H1 (cell line): ENCODE measurements at places on chromosomes 4 and X. TPM values are rescaled to one million over a fixed set of nuclear protein-coding genes. Genes with fewer than 3 reads are reported as not detected.

GRCh38 chr4:113003841-113004240 lies 45.6 kb upstream of the ANK2 start:
- no peak for DNase-seq

GRCh38 chr4:86089781-86090323 lies 270.0 kb downstream of the MAPK10 start:
- DNase-seq = no peak

GRCh38 chr4:152937336-152938236 lies 1.5 kb downstream of the FHDC1 start:
- no peak for DNase-seq

DNA sequence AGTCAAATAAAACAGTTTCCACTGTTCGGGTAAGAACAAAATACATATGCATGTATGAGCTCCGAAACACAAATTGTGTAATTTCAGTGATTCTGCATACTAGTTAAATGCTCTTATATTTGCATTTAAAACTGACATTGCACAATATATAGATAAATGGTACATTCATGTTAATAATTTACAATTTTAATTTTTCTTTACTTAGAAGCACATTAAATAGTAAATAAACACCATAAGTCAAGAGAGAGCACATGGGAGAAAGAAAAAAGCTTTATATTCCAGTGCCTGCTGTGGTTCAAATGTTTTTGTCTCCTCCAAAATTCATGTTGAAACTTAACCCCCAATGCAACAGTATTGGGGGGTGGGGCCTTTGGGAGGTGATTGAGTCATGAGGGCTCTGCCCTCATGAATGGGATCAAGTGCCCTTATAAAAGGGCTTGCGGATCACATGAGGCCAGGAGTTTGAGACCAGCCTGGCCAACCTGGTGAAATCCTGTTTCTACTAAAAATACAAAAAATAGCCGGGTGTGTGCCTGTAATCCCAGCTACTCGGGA lies 322.9 kb downstream of the BCOR start:
- no peak for DNase-seq

- no peak for DNase-seq
Observed at GRCh38 chr4:75821216-75821615, 81.0 kb downstream of the PPEF2 start.

DNA sequence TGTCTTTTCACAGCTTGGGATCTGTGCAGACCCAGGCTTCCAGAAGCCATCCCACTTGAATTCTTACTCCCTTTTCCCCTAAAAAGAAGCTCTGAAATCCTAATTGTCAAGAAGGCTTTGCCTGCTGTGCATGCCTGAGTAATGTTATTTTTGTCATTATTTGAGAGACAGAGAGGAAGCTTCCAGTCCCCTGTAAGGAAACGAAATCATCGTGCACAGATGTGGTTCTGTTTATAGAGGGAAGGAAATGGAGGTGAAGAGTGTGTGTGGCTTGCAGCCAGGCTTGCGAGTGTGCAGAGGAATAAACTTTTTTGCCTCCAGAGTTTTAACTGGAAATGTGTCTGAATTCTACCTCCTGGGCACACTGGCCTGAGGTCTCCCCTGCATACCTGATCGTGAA lies 70.2 kb downstream of the TBL1X start:
- DNase-seq = no peak

- no peak for DNase-seq
Observed at GRCh38 chr4:17613761-17614415, 553 bp upstream of the MED28 start.

DNA sequence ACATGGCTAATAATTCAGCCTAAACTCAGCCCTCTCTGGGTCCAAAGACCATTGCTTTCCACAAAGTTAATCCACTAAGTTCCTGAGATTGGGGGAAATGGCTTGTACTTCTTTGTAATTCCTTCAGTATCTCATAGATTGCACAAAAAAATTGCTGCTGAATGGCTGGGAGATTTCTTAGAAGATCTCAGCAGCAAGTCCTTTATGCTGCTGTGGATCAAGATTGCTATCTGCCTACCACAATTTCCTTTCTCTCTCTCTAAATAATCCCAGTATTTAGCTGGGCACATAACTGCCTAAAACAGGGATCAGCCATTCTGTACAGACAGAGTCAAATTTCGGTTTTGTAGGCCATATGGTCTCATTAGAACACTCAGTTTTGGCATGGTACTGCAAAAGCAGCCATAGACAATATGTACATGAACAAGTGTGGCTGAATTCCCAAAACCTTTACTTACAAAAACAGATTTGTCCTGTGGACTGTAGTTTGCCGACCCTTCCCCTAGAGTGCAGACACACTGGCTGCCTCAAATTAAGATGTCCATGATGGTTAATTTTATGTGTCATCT lies 18.5 kb upstream of the HOPX start:
- DNase-seq = no peak

- no peak for DNase-seq
Observed at GRCh38 chr4:188452097-188452496, 312.9 kb downstream of the TRIML1 start.

DNA sequence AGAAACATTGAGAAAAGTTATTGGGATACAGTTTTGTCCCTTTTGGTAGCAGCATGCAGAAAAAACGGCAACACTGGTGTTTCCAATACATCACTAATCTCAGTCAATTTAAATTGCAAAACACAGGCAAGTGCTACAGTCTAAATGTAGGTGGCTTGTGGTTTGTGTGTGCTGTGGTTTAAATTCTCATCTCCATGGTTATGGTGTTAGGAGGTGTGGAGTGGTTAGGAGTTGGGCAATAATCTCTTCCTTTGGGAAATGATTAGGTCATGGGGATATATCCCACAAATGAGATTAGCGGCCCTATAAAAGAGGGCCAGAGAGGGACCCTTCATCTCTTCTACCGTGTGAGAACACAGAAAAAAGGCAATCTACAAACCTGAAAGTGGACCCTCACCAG lies 1344.3 kb downstream of the ADGRL3 start:
- no peak for DNase-seq

- DNase-seq = no peak
Observed at GRCh38 chr4:80206521-80207171, 9.3 kb downstream of the PRDM8 start.

DNA sequence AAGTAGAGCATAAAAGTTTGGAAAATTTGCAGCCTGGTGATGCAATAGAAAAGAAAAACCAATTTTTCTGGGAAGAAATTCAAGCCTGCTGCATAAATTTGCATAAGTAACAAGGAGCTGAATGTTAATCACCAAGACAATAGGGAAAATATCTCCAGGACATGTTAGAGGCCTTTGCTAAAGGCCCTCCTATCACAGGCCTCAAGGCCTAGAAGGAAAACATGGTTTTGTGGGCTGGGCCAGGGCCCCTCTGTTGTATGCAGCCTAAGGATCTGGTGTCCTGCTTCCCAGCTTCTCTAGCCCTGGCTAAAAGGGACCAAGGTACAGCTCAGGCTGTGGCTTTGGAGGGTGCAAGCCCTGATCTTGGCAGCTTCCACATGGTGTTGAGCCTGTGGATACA lies 6.2 kb upstream of the RTL3 start:
- no peak for DNase-seq

- no peak for DNase-seq
Observed at GRCh38 chr4:141425124-141425523, 204.4 kb downstream of the ZNF330 start.

GRCh38 chr4:141220271-141220670 lies 424 bp upstream of the ZNF330 start:
- no peak for DNase-seq

- DNase-seq = no peak
Observed at GRCh38 chr4:738781-739280, 33.2 kb downstream of the PCGF3 start.

GRCh38 chr4:67558493-67558892 lies at the start of gene STAP1:
STAP1 (plus strand) TSS chr4:67558727; CDS start chr4:67558810, 83 bp downstream.
- DNase-seq = no peak

DNA sequence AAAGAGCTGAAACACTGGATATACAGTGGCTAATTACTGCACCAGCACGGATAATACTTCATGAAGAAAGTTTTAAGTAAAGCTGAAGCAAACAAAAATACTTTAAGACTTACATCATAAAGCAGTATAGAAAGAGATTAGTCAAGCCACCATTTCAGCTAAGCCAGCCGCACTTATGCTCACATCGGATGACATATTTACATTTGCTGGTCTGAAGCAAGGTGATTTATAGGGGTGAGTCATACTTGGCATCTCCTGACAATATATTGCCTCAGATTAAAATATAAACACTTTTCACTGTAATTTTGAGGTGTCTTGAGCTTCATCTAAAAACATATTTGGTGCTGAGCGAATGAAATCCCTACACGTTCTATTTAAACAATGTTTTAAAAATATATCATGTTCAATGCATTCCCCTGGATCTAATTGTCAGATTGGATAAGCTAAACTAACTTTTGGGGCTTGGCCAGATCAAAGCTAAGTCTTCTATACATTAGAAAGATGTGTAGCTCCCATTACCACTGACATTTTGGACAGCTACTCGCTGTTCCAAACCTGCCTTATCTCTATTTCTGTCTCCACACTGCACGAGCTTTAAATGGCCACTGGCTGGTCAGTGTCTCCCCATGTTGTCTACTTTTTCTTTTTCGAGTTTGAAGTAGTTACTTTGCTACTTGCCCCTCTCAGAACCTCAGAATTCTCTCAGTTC lies 103.2 kb downstream of the VCX2 start:
- no peak for DNase-seq

GRCh38 chr4:103892586-103892985 lies 172.8 kb upstream of the TACR3 start:
- no peak for DNase-seq

DNA sequence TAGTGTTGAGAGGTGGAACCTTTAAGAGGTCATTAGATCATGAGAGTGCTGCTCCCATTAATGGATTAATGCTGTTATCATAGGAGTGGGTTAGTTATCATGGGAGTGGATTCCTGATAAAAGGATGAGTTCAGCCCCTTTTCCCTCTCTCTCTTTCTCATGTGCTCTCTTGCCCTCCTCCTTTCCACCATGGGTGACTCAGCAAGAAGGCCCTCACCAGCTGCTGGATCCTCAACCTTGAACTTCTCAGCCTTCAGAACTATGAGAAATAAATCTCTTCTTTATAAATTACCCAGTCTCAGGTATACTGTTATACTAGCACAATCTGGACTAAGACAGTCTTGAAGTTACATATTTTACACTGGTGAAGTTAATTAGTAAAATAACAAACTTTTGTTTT lies 10.0 kb upstream of the CDKL5 start:
- no peak for DNase-seq

- no peak for DNase-seq
Observed at GRCh38 chr4:142752202-142752786, 93.8 kb downstream of the INPP4B start.

- DNase-seq = no peak
Observed at GRCh38 chr4:15956179-15956850, 6.7 kb downstream of the FGFBP2 start.

DNA sequence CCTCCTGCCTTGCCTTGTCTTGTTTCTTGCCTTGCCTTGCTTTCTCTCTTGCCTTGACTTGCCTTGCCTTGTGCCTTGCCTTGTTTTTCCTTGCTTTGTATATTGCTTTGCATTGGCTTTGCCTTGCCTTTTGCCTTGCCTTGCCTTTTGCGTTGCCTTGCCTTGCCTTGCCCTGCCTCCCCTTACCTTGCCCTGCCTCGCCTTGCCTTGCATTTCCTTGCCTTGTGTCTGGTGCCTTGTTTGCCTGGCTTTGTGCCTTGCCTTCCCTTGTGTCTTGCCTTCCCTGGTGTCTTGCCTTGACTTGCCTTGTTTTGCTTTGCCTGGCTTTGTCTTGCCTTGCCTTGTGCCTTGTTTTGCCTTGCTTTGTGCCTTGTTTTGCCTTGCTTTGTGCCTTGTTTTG lies 89.7 kb downstream of the TAB3 start:
- DNase-seq = no peak

- no peak for DNase-seq
Observed at GRCh38 chr4:965048-965765, 8.2 kb downstream of the DGKQ start.

The MAGEB3 gene
- polyA plus RNA-seq = 0.03 TPM in 1 of 2 replicates, not detected in the other

The FREM3 gene
- 0.02 and 0.03 TPM in 2 replicates for polyA plus RNA-seq

The NRK gene
- polyA plus RNA-seq = 0.86 and 0.99 TPM in 2 replicates

The EDA gene
- 7.5 and 7.8 TPM in 2 replicates for polyA plus RNA-seq
